ENCODE measurements at places on chromosomes 16 and 17. TPM values are rescaled to one million over a fixed set of nuclear protein-coding genes. Genes with fewer than 3 reads are reported as not detected.

DNA sequence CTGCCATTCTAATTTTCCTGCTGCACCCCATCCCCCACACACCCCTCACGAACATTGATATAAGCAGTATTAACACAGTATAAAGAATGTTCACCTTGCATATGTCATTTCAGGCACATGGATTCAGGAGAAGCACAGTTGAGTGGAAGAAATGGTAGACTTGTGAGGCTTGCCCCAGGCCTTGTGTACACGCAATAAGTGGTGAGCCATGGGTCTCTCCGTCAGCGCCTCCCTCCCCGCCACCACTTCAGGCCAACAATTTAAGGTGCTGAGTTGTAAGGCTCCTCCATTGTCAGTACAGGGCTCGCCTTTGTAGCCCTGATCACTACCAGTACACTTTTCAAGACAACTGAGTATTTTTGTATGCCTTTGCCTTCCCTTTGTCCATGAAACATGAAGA lies 12.2 kb upstream of the CLEC18C start:
- H3K27ac ChIP-seq = peak overlapping the region; percentile 32
- peaks cover 65% of the 10 kb centered on the region for H3K36me3 ChIP-seq
- H3K4me3 ChIP-seq = no peak overlapping the region
- H3K4me1 ChIP-seq = no peaks in the 10 kb centered on the region
- H3K27me3 ChIP-seq = no peaks in the 10 kb centered on the region
- DNase-seq = no peak

Gene CHTF18
- 8.2 TPM for polyA plus RNA-seq

- H3K4me1 ChIP-seq = peaks cover 95% of the 10 kb centered on the region
- no peaks in the 10 kb centered on the region for H3K27me3 ChIP-seq
- DNase-seq = no peak
These were observed 82.5 kb upstream of the TNRC6C start for GRCh38 chr17:77875881-77876509.

Gene KCTD2
- 8.7 TPM for polyA plus RNA-seq

DNA sequence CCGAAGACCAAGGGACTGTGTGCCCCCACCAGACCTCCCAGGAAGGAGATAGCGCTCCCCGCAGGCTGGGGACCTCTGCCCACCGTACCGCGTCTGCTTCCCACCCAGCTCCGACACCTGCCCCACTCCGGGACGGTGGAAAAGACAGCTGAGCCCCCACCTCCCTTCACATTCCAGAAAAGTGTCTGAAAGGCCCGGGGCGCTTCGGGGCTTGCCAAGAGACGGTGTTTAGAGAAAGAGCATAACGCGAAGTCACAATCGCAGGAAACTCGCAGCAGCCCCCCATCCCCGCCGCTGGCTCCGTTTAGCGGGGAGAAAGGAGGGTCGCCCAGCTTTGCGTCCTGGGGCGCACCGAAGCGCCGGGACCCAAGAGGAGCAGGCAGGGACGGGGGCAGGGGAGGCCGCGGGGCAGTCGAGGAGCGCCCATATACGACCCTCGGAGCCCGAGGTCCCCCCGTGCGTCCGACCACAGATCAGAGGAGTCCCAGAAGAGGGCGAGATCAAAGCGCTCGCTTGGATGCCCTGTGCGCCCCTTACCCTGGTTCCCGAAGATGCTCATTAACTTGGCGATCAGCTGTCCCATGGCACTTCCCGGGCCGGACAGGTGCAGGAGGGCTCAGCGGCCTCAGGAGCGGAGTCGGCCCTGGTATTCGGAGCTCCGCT lies 652 bp downstream of the ARL5C start:
- no peaks in the 10 kb centered on the region for H3K36me3 ChIP-seq
- H3K27me3 ChIP-seq = no peaks in the 10 kb centered on the region
- peak overlapping the region; percentile 51 for H3K27ac ChIP-seq
- peaks cover 15% of the 10 kb centered on the region for H3K4me1 ChIP-seq
- DNase-seq = no peak

Gene ANKFY1
- 19.7 TPM for polyA plus RNA-seq

Gene SLC38A8
- not detected for polyA plus RNA-seq

Gene ASPSCR1
- 24.2 TPM for polyA plus RNA-seq

Gene IRX5
- not detected for polyA plus RNA-seq

Measured in naive thymus-derived CD4-positive, alpha-beta T cell (primary cell).